ENCODE measurements at places on chromosomes 1 and 21.

DNA sequence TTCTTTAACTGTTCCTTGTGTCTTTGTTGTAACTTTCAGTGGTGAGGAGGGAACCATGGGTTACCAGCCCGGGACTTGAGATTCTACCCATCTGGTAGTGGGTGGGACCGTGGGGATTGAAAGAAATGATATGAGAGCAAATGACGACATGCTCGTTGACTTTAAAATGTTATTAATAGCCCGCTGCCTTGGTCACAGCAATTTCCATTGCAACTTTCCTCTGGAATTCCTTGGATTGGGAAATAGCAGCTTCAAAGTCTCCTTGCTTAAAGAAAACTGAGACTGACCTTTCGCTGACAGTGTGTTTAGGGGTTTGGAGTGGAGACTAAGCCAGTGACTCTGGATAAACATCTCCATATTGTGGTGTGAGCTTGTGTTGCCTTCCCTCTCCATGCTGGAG is 44.2 kb upstream of the MARK1 start:
- DNase-seq, result no peak

GRCh38 chr21:42366292-42367010 is at the start of gene TFF1:
Gene TFF1 (minus strand): TSS chr21:42366535. CDS start chr21:42366495, 40 bp downstream.
- no peak for DNase-seq

GRCh38 chr1:42319871-42320484 is 15.1 kb downstream of the FOXJ3 start:
- no peak for DNase-seq

GRCh38 chr1:161122967-161123366 is 5.1 kb downstream of the NIT1 start:
- no peak for DNase-seq

DNA sequence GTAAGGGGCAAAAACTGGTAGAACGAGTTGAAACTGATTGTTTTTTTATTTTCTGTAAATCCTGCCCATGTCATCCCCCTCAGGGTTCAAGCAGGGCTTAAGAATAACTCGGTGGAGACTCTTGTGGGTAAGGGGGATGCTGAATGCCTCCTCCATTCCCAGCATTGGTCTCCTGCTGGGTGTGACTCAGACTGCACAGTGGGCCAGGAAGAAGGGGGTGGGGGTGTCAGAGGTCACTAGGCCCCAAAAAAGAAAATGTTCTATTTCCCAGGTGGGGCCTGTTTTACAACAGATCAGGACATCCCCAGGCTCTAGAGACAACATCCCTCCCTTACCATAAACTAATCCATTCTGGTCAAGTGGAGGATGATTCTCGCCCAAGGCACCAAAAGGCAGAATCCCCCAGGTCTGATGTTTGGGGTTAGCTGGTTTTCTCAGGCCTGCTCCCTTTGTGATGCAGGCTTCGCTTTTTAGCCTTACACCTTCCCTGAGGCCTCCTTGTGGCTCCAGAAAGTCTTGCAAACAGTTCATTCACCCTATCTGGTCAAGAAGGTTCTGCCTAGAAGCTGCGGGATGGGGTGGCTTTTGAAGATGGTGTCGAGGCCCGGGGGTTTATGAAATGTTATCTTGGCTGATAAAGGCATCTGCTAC is 10.7 kb upstream of the GRHL3 start:
- DNase-seq, result no peak

DNA sequence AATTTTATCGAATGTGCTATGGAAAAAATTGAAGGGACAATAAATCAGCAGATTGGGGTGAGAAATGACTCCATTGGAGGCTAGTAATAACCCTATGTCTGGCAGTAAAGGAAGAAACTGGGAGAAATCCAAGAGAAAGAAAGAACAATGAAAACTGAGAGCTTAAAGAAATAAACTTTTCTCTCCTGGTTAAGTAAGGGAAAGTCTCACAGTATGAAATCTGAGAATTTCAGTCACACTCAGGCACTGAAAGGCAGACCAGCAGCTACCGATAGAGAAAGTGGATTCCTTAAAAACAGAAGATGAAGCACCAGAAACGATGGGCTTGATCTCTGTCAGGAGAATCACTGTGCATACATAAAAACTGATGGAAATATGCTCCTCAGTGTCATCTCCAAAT is 404.2 kb downstream of the PLPP3 start:
- no peak for DNase-seq

GRCh38 chr21:45021428-45022347 is 52.7 kb upstream of the ADARB1 start:
- no peak for DNase-seq

DNA sequence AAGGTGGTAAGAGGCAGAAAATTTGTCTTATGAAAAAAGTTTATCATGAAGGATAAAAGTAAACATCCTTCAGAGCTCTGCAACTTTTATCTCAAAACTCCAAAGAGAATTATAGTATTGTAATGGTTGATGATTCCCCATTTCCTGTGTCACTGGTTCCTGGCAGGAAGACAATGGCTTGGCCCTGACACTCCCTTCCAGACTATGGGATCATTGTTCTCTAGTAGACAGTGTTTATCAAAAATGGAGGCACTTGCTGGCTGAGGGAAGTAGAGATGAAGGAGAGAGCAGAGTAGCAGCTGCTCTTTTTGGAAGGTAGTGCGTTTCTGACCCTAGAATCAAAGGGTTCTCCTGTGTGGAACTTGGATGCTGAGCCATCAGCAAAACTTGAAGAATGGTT is 145.9 kb upstream of the ATP1B1 start:
- no peak for DNase-seq

- no peak for DNase-seq
These were observed 1.6 kb upstream of the ROR1 start for GRCh38 chr1:63772201-63772600.
